Stimulated activated CD4-positive, alpha-beta T cell treated with anti-CD3 and anti-CD28 coated beads, Interleukin-4, amount 100 ng/mL, for 48 hours (primary cell): ENCODE measurements at places on chromosomes 3 and 15.

- no peak for DNase-seq
Observed at GRCh38 chr3:193932576-193932975, 203.4 kb upstream of the HES1 start.

- no peak for DNase-seq
Observed at GRCh38 chr3:161489395-161489794, 7.2 kb upstream of the OTOL1 start.

GRCh38 chr3:106473576-106474475 lies 605.0 kb upstream of the CBLB start:
- DNase-seq: peak; percentile 33

DNA sequence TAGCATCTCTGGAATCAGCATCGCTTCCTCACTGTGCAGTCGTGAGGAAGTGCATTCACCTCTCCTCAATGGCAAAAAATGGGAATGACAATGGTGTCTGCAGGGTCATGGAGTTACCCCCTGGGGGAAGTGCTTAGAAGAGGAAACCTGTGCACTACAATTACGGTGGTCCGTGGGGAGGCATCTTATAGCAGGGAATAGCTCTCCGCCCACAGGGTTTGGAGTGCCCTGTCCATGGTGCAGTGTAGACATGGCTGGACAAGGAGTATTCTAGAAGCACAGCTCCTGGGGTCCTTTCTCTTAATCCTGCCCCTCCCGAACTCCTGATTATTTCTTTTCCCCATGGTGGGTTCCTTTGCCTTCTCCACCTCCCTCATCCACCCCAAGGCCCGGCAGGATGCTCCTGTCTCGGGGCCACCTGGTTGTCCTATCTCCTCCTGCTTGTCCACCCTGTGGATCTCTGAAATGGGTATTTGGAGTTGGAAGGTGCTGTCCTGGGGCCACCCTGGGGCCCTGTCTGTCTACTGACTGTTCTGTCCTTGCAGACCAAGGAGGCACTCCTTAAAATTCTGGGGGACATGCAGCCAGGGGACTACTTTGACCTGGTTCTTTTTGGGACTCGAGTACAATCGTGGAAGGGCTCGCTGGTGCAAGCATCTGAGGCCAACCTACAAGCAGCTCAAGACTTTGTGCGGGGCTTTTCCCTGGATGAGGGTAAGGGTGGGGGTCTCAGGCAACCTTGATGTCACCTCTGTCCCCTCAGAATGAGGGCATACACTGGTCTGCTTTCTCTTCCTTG lies 5.2 kb downstream of the ITIH1 start:
- DNase-seq: no peak

- DNase-seq: no peak
Observed at GRCh38 chr3:17877299-17877698, 134.9 kb upstream of the TBC1D5 start.
